SJCRH30 (cell line): ENCODE measurements at places on chromosomes 5 and 9. TPM values are rescaled to one million over a fixed set of nuclear protein-coding genes. Genes with fewer than 3 reads are reported as not detected.

DNA sequence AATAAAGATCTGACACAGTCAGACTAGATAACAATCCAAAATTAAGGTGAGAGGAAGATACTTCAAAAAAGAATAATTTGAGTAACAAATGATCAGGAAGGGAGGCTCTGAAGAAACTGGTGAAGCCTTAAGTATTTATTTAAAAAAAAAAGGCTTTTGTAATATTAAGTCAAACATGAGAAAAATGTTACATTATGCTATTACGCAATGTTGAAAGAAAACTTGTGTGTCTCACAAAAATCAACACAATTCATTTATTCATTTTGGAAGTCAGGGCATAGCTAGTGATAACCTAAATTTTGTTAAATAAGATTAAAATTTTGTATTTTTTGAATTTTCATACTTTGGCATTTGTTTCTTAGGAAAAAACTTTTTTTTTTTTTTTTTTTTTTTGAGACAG lies 28.2 kb downstream of the WDR41 start:
- peaks cover 2% of the 10 kb centered on the region; the same call in 1 of the 2 replicates for H3K36me3 ChIP-seq
- DNase-seq, result no peak
- no peaks in the 10 kb centered on the region for H3K27me3 ChIP-seq

GRCh38 chr5:33336891-33337636 lies 103.7 kb upstream of the TARS1 start:
- no peaks in the 10 kb centered on the region for H3K36me3 ChIP-seq
- H3K27ac ChIP-seq, result no peak overlapping the region
- no peaks in the 10 kb centered on the region for H3K27me3 ChIP-seq

DNA sequence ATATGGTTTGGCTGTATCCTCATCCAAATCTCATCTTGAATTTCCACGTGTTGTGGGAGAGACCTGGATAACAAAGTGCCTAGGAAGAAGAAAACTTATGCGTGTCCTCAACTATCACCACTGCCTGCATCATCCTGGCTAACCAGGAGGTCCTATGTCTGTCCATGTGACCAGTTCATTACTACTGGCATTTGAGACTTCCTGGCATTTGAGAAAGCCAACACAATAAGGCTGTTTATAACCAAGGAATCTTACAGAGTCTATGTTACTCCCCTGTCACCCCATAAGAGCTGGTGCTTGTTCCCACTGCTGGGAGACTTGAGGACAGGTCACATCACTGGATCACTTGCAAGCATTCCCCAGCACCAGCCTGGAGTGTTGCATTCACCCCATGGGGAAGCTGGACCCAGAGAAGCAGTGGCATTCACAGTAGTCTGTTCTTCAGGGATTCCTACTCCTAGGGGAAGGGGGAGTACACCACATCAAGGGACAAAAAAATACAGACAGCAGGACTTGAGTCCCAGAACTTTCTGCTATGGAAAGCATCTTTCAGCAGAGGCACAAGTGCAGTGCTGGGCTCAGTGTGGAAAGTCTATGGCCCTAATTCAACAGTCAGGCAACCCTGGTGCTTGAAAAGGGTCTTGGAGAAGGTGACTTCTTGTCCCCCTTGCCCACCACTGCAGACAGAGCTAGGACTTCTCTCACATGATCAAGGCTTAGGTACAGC lies 717.1 kb downstream of the SEMA5A start:
- no peaks in the 10 kb centered on the region for H3K27me3 ChIP-seq
- DNase-seq, result no peak
- H3K4me3 ChIP-seq, result no peak overlapping the region
- H3K27ac ChIP-seq, result peak overlapping the region; percentile 55

DNA sequence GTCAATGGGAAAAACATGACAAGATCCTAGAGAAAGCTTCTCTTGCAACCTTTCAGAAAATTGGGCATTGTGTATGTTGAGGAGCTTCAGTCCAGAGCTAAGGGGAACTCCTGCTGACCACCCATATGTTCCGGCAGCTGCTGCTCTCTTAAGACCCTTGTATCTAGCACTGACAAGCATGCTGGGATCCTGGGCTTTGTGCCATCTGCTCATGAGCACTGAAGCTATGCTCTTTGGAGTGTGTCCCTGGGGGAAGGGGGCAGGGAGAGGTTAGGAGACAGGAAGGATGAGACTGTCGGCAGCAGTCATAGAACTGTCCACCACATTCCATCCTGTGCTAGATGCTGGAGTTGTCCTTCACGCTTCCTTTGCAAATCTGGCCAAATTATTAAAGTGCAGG lies 109.3 kb downstream of the JAKMIP2 start:
- peak; percentile 98 for DNase-seq
- no peak overlapping the region for H3K4me3 ChIP-seq
- peaks cover 45% of the 10 kb centered on the region for H3K36me3 ChIP-seq

GRCh38 chr5:159393854-159394274 lies 63.6 kb upstream of the IL12B start:
- no peak overlapping the region for H3K4me3 ChIP-seq
- no peak for DNase-seq
- no peaks in the 10 kb centered on the region for H3K4me1 ChIP-seq
- no peaks in the 10 kb centered on the region for H3K36me3 ChIP-seq

GRCh38 chr5:127596501-127596900 lies 52.4 kb upstream of the CTXN3 start:
- H3K27ac ChIP-seq, result no peak overlapping the region
- no peak for DNase-seq
- no peaks in the 10 kb centered on the region for H3K4me1 ChIP-seq
- no peak overlapping the region for H3K4me3 ChIP-seq
- no peaks in the 10 kb centered on the region for H3K36me3 ChIP-seq

DNA sequence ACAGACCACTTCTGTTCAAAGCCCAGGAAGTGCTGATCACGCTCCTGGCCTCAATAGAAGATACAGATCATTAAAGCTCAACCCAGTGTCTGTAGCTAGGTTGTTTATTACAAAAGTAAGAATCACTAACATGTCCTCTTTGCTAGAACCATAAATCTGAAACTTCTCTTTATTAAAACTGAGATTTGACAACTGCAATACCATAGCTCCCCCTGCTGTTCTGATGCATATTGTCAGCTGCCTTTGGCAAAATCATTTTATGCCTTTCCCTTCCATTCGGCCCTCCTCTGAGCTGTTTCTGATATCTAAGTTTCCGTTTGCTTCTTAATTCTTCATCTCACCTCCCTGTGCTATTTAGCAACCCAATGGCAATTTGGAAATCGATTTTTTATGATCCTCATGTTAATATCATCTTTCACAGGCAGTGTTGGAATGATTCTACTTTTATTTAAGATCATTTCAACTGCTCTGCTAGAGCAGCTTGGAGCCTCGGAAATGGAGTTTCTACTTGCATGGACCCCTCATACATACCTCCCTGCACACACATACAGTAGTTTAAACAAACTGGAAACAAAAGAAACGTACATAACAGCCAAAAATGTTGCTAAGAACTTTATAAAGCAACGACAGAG lies 998.8 kb downstream of the MAT2B start:
- H3K4me1 ChIP-seq, result no peaks in the 10 kb centered on the region
- H3K36me3 ChIP-seq, result no peaks in the 10 kb centered on the region
- H3K27me3 ChIP-seq, result no peaks in the 10 kb centered on the region
- H3K4me3 ChIP-seq, result no peak overlapping the region
- DNase-seq, result peak; percentile 66

- H3K27ac ChIP-seq, result no peak overlapping the region
- H3K4me1 ChIP-seq, result no peaks in the 10 kb centered on the region
- H3K27me3 ChIP-seq, result no peaks in the 10 kb centered on the region
- no peak overlapping the region for H3K4me3 ChIP-seq
- no peak for DNase-seq
These were observed 31.6 kb downstream of the TMEM161B start for GRCh38 chr5:88236866-88237642.

DNA sequence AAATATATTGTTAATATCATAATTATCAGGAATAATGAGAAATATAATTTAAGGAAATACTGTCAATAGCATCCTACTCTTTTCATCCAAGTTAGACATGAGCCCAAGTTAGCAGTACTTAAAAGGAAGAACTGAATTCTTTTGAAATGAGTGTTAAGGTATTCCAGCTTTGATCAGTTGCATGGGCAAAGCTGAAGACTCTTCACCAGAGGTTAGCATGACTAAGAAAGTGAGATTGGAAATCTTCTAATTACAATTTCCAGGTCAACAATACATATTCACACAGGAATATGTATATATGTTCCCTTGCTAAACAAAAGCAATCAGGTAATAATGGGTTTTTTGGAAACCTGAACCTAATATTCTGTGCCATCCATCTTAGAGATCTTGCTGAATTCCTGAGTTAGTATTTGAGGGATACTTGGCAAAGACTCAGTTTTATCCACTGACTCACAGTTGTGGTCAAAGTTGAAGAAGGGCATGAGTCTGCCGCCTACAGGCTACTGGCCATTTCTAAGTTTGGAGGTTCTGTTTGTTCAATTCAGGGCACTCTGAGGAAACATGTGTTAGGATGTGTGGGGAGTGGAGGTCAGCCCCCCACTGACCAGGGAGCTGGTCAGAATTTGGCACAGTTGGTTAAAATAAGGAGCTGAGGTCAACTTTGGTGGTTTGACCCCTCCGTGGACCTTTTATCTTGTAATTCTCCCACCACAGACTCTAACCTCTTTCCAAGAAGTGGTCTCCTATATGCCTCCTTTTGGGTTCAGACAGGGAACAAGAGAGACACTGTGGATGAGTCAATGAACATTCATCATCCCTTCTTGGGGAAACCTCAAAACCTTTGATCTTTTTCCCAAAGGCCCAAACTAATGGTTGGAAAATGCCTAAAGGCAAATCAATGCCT lies 118.3 kb downstream of the PIK3R1 start:
- peak overlapping the region; percentile 22; the same call in 1 of the 2 replicates for H3K27ac ChIP-seq
- H3K4me3 ChIP-seq, result no peak overlapping the region
- no peaks in the 10 kb centered on the region for H3K36me3 ChIP-seq
- H3K27me3 ChIP-seq, result no peaks in the 10 kb centered on the region
- DNase-seq, result peak; percentile 45

DNA sequence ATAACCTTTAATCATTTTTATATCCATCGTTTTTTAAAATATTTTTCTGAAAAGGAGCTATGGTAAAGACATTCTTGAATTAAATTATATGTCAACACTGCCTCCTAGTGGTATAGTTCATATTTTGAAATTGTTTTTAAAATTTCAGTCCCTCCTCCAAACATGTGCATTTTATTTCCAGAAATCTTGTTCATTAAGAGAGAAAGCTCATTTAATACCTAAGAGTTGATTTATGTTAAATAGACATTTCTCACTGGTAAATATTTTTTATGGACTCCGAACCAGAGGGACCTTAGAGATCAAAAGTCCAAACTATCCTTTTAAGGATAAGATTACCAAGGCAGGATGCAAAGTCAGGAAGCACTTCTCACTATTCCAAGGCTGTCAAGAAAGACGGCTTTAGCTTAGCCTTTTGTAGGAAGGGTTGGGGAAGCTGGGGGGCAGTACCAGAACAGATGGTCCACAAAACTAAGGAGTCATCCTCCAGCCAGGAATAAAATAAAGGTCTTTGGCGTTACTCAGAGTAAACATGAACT lies 21.6 kb downstream of the BHMT start:
- peak overlapping the region; percentile 42 for H3K4me3 ChIP-seq
- no peak overlapping the region for H3K27ac ChIP-seq
- H3K27me3 ChIP-seq, result no peaks in the 10 kb centered on the region
- H3K4me1 ChIP-seq, result peaks cover 8% of the 10 kb centered on the region
- DNase-seq, result peak; percentile 66

- no peaks in the 10 kb centered on the region for H3K27me3 ChIP-seq
- no peak for DNase-seq
- H3K4me1 ChIP-seq, result no peaks in the 10 kb centered on the region
- H3K27ac ChIP-seq, result no peak overlapping the region
- no peaks in the 10 kb centered on the region for H3K36me3 ChIP-seq
- H3K4me3 ChIP-seq, result no peak overlapping the region
These were observed 33.0 kb downstream of the FGF10 start for GRCh38 chr5:44356231-44356630.

DNA sequence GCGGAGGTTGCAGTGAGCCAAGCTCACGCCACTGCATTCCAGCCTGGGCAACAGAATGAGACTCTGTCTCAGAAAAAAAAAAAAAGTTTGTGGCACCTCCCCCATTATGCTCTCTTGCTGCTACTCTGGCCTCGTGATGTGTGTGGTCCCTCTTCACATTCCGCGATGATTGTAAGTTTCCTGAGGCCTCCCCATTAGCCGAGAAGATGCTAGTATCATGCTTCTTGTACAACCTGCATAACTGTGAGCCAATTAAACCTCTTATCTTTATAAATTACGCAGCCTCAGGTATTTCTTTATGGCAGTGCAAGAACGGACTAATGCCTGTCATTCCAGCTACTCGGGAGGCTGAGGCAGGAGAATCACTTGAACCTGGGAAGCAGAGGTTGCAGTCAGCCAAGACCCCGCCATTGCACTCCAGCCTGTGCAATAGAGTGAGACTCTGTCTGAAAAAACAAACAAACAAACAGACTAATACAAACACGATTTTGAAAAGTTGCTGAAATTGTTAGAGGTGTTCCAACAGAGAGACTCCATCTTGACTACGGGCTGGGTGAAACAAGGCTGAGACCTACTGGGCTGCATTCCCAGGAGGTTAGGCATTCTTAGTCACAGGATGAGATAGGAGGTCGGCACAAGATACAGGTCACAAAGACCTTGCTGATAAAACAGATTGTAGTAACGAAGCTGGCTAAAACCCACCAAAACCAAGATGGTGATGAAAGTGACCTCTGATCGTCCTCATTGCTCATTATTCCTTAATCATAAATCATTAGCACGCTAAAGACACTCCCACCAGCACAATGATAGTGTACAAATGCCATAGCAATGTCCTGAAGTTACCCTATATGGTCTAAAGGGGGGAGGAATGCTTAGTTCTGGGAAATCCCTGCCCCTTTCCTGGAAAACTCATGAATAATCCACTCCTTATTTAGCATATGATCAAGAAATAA lies 8.3 kb upstream of the AFF4 start:
- no peaks in the 10 kb centered on the region for H3K27me3 ChIP-seq
- DNase-seq, result no peak
- no peak overlapping the region for H3K4me3 ChIP-seq
- H3K27ac ChIP-seq, result no peak overlapping the region
- no peaks in the 10 kb centered on the region for H3K4me1 ChIP-seq

DNA sequence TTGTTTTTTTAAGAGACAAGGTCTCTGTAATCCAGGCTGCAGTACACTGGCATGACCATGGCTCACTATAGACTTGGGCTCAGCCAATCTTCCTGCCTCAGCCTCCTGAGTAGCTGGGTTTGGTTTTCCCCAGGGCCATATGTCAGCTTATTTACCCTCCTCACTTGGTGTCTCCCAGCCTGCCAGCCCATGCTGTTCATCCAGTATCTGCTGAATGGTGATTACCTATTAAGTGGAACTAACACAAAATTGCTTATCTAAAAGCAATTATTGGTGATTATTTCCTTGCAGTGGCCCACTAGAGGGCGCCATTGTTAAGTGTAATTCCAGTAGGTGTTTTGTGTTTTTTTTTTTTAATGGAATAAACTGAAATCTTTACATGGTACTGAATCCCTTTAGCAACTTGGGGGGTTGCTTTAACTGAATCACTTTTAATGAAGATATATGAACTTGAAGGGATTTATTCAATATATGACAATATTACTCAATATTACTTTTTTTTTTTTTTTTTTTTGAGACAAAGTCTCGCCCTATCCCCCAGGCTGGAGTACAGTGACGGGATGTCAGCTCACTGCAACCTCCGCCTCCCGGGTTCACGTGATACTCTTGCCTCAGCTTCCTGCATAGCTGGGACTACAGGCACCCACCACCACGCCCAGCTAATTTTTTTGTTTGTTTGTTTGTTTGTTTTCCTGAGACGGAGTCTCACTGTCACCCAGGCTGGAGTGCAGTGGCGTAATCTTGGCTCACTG lies 13.8 kb downstream of the EXOSC2 start:
- no peak overlapping the region for H3K27ac ChIP-seq
- no peaks in the 10 kb centered on the region for H3K27me3 ChIP-seq
- H3K4me3 ChIP-seq, result no peak overlapping the region
- peaks cover 26% of the 10 kb centered on the region for H3K36me3 ChIP-seq

CTNND2 gene
- not detected in 2 replicates for total RNA-seq

ENTPD2 gene
- total RNA-seq, result 1.9 and 2.0 TPM in 2 replicates
